ENCODE measurements at places on chromosomes 13 and 19.

DNA sequence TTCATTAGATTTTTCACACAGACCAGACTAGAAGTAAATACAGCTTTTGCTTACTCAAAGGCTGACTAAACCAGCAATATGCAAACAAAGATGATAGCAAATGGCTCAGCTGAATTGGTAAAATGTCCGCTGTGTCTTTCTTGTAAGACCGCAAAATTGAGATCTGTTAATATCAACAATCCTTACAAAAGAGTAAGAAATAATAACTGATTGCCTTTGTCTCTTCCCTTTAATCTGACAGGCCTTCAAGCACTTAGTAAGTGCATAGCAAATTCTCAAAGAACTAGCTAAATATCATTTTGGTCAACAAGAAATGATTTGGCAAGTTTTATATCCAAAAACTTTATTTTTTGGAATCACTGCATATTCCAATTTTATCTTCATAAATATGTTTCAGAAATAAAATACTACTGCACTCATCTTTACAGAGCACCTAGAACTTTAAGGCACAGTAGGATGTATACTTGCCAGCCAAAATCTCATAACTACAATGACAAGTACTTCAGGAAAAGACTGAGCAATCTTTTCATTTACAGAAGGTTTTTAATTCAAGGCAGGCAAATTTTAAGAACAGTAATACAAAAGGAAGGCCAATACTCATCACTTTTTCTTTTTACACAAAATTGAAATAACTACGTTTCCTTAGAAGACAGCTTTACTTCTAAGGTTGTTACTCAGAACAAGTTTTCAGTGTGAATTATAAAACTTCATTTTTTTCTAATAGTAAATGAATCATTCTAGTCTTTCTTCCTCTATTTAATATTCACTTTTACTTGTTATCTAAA is 1.1 kb downstream of the ELF1 start:
- no peak for DNase-seq

- no peak for DNase-seq
Observed at GRCh38 chr19:1287354-1288225, 1.9 kb downstream of the EFNA2 start.

GRCh38 chr13:26988059-26988769 is 183.4 kb downstream of the USP12 start:
- peak; percentile 38 for DNase-seq

- DNase-seq, result peak; percentile 64
Observed at GRCh38 chr19:485583-486236, 10.6 kb upstream of the MADCAM1 start.

- DNase-seq, result peak; percentile 68
Observed at GRCh38 chr13:49690133-49690994, 922 bp downstream of the EBPL start.

DNA sequence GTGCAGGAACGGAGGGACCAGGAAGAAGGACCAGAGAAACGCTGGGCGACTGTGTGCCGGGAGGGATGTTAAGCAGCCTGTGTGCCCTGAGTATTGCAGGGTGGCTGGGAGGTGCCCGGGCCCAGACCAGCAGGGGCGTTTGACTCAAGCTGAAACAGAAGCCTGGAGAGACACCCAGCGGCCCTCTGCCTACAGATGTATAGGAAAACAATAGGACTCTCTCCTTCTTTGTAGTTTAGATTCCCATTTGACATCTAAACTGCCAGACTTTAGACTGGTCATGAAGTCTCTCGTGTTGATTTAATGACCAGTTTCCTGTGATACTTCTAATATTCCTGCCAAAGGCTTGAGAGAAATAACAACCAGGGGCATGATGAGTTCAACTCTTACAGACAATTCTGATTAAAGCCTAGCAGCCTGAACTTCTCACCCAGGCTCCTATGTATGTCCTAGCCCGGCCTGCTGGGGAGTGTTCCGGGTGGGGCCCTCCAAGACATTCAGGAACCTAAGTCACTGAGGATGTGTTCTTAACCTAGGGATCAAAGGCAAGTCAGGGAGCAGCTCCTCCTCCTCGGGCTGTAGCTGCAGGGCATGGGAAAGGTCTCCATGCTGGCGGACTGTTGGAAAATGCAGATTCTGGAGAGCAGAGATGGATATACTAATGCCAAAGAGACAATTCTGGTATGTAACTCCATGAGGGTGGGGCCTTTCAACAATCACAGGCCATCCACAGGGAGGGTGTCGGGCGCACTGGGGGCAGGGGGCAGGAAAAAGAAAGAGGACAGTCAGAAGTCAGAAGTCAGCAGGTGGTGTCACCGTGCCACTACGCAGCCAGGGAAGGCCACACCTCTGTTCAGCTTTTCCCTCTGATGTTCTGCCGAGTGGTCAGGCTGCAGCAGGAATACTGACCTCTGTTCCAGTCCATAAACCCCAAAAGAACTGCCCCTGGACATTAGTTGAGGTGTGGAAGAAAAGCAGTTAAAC is 131.8 kb downstream of the STARD13 start:
- no peak for DNase-seq

DNA sequence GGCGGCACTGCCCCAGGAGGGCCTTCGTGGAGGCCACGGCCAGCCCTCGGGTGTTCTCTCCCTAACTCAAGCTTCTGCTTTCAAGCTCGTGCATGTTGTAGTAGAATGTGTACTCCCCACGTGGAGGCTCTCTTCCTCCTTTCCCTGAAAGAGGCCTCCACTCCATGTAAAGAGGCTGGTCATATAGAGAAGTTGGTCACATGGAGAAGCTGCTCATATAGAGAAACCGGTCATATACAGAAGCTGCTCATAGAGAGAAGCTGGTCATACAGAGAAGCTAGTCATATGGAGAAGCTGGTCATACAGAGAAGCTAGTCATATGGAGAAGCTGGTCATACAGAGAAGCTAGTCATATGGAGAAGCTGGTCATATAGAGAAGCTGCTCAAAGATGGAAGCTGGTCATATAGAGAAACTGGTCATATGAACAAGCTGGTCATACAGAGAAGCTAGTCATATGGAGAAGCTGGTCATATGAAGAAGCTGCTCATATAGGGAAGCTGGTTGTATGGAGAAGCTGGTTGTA is 152.5 kb downstream of the COL4A1 start:
- DNase-seq, result no peak

- DNase-seq, result no peak
Observed at GRCh38 chr19:45448887-45449299, 18.9 kb upstream of the FOSB start.

DNA sequence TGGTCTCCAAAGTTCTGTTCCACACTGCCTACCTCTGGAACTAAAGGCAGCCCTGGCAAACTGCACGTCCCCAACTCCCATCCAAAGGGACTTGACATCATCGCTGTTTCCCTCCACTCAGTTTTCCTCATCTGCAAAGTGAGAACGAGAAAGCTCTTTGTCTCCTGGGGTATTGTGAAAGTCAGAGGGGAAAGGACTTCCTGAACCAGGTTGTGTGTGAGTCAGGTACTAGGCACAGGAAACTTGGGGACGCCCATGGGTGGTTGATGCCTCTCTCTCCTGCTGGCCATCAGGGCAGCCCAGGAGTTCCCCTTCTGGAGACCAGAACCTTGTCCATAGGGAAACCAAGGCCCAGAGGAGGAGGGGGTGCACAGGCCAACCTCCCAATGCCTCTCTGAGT is 4.7 kb downstream of the CRLF1 start:
- DNase-seq, result no peak

DNA sequence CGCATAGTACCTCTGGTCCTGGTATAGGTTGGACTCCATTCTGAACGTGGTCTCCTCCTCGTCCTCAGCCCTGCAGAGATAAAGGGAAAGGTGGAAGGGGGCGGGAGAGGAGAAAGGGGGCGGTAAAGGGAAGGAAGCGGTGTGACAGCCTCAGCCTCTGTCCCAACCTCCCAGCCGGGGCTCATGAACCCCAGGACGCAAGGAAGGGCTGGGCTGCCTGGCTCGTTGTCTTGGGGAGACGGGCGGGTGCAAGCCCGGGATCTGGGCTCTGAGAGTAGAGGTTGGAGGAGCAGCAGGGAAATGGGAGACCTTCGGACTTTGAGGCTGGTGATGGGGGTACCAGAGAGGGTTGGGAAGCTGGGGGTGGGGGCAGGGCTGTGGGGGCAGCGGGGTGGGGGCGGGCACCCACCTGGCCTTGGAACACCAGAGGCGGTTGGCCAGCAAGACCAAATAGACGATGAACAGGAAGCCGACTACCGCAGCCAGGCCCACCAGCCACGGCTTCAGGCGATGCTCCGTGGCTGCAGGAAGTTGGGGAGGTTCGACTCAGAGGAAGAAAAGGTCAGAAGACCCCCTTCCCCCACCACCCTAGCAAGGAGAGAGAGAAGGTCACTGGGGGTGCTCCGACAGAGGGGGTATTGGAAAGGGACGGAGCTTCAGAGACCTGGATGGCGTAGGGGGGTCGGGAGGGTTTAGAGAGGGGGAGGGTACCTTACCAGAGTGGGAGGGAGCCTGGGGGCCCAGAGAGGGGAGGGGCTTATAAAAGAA is 1.7 kb downstream of the SMIM24 start:
- no peak for DNase-seq

GRCh38 chr19:51259348-51260245 is 8.7 kb downstream of the SIGLECL1 start:
- peak; percentile 33 for DNase-seq

DNA sequence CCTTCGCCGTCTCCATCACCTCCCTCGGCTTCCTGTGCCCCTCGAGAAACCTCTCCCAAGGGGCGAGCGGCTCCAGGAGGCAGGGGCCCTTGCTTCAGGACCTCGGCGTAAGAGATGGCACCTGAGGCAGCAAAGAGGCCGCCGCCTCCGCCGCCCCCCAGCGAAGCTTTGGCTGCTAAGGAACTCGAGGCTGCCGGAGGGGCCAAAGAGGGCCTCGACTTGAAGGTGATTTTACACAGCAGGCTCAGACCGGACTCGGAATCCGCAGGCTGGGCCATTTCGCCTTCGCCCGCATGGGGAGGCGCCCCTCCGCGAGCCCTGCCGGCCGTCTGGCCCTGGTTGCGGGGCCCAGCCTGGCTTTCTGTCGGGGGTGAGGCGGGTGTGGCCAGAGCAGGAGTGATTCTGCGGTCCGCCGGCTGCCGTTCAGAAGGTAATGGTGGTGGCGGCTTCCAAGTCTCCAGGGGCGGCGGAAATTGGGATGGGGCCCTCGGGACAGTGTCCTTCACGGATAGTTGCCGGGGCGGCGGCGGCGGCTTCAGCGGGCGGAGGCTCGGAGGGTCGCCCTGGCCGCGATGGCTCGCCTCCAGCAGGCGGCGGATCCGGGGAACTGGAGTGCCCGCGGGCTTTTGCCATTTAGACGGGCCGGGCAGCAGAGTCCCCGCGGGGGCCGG is 1.4 kb downstream of the GGN start:
- DNase-seq, result no peak

GRCh38 chr13:47917022-47917574 is 84.0 kb downstream of the SUCLA2 start:
- DNase-seq, result no peak

GRCh38 chr13:39273953-39274738 is 235.9 kb downstream of the NHLRC3 start:
- DNase-seq, result peak; percentile 23

- peak; percentile 25 for DNase-seq
Observed at GRCh38 chr19:47848823-47849473, 10.1 kb upstream of the TPRX2 start.

- DNase-seq, result no peak
Observed at GRCh38 chr13:95115525-95115924, 185.7 kb downstream of the ABCC4 start.

DNA sequence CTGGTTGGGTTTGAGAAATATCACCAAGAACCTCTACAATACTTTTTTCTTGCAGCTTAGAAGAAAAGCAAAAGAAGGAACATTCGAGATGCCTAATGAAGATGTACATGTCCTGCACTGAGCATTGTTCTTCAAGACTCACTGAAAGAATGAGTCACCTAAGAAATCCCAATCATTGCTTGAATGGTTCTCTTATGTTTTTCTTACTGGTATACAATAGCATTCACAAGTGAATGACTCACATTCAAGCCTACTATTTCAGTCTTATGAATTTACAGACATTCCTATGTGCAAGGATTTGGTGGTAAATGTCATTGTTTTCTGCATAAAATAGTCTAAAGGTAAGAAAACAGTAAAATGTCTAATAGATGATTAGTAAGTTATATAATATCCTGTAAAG is 594.6 kb downstream of the PCDH9 start:
- DNase-seq, result peak; percentile 8

GRCh38 chr13:99986741-99987140 is 5.2 kb downstream of the ZIC2 start:
- no peak for DNase-seq

DNA sequence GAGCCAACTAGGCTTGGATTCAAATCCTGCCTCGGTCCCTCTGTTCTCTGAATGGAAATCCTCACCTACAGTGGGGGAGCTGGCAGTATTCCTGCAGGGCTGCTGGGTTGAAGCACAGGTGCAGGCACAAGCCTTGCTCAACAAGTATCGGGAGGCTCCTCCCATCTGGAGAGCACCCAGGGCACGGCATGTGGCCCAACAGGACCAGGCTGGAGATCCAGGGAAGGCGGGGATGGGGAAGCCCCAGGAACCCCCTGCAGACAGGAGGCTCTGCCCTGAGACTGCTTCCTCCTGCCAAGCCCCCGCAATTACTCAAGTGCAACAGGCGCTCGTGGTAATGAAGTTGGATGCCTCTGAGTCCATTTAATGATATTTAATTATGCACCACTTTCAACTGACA is 128.0 kb upstream of the VSTM2B start:
- no peak for DNase-seq

DNA sequence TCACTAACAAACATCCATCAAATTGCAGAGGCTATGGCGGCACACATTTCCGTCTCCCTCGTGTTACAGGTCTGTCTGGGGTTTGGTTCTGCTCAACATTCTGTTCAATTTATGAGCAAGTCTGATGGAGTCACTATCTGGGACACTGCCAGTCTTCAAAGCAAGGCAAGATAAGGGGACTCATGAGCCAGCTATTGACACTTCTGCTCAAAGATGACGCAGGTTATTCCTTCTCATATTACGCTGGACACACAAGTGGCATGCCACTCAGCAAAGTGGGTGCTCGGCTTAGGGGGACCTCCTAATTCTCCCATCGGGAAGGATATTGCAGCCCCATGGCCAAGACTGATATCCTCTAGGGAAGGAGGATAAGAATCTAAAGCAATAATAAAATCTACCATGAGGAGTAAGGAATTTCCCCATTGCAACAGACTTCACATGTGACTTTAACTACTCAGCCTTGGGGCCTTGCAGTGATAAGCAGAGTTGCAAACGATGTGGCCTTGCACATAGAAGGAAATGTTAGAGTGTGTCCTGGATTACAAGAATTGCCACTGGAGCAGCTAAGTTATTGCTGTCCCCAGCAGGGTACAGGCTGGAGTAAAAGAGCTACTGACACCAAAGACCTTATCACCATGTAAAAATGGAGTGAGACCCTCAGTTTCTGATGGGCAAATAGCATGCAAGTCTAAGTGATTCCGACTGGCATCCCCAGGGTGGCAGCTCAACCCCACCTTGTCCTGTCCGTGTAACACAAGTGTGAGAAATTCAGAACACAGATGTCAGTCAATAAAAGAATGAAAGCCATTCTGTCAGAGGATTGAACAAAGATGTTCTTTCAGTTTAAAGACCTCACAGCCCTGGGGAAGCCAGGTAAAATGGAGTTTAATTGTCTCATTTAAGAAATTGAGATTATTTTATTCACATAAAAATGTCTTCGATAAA is 306.1 kb downstream of the IRS2 start:
- no peak for DNase-seq

Measured in M059J (cell line).